Ovary (tissue), 10 donors: ENCODE measurements at places on chromosomes 5 and 9. TPM values are rescaled to one million over a fixed set of nuclear protein-coding genes. Genes with fewer than 3 reads are reported as not detected.

ZBED3 gene
- 4.3 TPM for polyA plus RNA-seq

OR1J2 gene
- not detected for polyA plus RNA-seq

NUTM2F gene
- not detected for polyA plus RNA-seq

NUDT2 gene
- 59.3 TPM for polyA plus RNA-seq

F2RL1 gene
- polyA plus RNA-seq: 0.88 TPM
